Glomerular endothelial cell (primary cell): ENCODE measurements at places on chromosomes 12 and 14. TPM values are rescaled to one million over a fixed set of nuclear protein-coding genes. Genes with fewer than 3 reads are reported as not detected.

The TDRD9 gene
- 0.10 and 5.0 TPM in 2 replicates for total RNA-seq

The C14orf39 gene
- 0.24 TPM in 1 of 2 replicates, not detected in the other for total RNA-seq

The SERPINA6 gene
- total RNA-seq = not detected in 2 replicates

GRCh38 chr12:42698213-42698612, 108.7 kb upstream of the PRICKLE1 start:
- DNase-seq = no peak

- DNase-seq = no peak
Measured at GRCh38 chr12:114868995-114869834, 185.2 kb upstream of the TBX3 start.

- no peak for DNase-seq
Measured at GRCh38 chr12:126419131-126419530, 1353.9 kb downstream of the AACS start.

GRCh38 chr14:38721822-38722431, 381.1 kb downstream of the SEC23A start:
- peak; percentile 62 for DNase-seq
